CD4-positive, CD25-positive, alpha-beta regulatory T cell (primary cell): ENCODE measurements at places on chromosomes 13 and 19.

DNA sequence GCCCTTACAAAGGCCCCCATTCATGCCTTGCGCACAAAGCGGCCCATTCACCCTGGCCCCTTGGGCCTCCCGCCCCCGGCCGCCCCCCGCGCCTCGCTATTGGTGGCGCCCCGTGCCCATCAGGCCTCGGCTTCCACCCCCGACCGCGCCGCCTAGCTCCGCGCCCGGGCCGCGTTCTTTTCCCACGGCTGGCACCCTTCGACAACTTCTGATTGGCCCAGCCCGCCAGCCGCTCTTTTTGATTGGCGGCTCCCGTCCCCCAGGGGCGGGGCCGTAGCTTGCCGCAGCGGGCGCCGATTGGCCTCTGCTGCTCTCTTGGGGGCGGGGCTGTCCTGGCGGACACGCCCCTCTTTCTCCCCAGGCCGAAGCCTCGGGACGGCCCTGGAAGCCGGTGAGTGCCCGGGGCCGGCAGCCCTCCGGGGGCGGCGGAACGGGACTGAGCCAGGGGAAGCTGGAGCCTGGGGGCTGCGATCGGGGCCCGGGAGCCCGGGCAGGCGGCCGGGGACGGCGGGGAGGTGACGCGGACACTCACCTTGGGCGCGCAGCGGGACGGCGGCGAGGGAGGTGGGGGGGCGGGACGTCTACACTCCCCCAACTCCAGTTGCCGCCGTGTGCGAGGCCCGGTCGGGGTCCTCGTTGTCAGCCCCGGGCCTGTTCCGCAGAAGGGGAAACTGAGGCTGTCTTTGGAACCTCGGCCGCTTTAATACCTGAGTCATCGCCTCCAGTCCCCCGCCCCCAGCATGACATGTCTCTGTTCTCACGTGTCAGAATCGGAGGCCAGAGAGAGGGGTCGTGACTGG lies at the start of gene MYH14:
Gene MYH14 (plus strand): TSS at position 342 of the 800 bp plus-strand sequence. CDS start 6,744 bp downstream, outside the sequence.
- DNase-seq, result no peak

DNA sequence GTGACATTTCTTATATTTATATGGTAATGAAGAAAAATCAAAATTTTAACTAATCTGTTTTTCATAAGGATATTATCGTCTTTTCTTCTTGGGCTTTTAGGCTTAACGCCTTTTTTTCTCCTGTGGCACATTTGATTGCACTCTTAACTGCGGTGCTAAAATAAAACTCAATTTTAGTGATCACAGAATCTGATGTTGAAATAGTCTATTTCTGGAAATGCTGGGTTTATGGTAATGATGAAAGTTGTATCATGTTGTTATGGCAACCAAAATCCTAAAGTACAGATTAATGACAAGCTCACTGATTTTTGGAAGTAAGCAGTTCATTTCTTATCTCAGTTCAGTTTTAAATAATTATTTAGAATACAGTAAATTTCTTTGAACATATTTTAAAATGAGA lies 85.3 kb downstream of the COG6 start:
- DNase-seq, result no peak

DNA sequence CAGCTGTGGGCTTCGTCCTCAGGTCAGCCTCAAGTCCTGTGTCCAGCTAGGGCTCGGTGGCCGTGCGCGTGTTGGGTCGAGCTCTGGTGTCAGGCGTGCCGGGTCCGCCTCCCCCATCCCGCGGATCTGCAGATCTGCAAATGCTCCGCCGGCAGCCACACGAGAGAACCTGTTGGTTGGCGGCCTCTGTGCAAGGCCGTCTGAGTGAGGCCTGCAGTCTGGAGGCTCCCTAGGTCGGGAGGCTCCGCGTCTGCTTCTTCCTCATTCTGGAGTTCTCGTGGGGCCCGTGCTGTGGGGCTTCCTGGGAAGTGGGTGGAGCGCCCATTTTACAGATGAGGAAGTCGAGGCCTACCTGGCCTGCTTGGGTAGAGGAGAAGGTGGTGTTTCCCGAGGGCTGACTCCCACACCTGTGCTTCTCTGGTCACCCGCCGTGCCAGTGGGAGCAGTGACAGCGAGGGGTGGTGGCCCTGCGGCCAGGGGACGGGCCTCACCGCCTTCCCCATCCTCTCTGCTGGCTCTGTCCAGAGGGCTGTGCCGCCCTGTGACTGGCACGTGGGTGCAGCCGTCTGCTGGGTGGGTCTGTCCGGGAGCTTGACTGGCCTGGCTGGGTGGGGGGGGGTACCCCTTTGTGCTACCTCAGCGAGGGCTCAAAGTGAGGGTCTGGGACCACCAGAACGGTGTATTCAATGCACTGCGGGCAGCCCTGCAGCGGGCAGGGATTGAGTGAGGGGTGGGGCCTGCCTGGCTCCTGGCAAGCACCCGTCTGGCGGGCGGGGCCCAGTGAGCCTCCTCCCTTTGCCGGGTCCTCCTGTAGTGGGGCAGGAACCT lies 3.3 kb downstream of the CSNK1G2 start:
- no peak for DNase-seq

DNA sequence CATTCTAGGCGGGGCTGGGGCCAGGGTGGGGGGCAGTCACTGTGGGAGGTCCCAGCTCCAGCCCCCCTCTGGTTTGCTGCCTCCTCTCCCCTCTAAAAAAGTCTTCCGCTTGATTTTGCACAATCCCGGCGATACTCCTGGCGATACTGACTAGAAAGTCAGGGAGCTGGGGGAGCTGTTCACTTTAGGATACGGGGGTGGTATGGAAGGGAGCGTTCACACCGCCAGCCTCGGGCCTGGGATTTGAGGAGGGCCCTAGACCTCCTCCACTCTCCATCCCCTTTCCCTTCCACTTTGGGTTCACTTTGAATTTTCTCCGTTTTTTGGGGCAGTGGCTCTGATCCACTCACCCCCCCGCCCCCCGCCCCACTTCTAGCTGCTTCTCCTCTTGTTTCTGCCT lies 35.0 kb downstream of the KEAP1 start:
- no peak for DNase-seq

- no peak for DNase-seq
Measured at GRCh38 chr19:2589441-2589840, 113.1 kb downstream of the GNG7 start.
